Cerebellum (tissue), 4 donors: ENCODE measurements at places on chromosomes 16 and 17. TPM values are rescaled to one million over a fixed set of nuclear protein-coding genes. Genes with fewer than 3 reads are reported as not detected.

AGRP gene
- total RNA-seq, result not detected

LPO gene
- not detected for total RNA-seq

GRCh38 chr17:55889271-55889670, 138.4 kb downstream of the PCTP start:
- no peak for DNase-seq

ADGRG3 gene
- total RNA-seq, result 0.27 TPM

DNA sequence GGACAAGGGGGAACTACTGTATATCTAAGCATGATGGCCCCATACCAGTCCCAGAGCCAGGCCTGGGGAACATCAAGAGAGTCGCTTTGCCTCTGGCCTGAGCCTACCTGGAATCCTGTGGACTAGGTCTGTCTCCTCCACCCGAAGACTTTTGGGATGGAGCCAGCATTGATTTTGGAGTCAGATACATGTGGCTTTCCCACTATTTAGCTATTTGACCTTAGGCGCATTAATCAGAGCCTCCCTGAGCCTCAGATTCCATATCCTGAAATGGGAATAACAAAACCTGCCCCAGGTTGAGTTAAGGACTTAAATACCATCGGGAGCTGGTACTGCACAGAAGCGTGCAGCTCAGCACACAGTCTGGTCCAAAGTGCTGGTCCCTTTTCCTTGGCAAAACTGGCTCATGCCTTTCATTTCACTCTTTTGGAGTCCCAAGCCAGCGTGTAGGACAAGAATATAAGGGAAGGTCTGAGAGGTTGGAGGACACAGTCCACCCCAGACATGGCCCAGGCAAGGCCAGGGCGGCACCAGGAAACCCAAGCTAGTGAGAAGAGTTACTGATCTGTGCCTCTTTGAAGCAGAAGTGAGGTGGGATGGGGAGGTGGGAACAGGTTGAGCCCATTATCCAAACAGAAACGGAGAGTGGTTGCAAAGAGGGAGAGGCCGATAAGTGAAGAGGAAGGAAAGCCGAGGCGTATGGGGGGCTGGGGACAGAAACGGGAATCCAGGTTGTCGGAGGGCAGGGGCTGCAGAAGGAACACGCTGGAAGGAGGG, 986 bp downstream of the FA2H start:
- no peak for DNase-seq
